Stomach (tissue), 19 donors: ENCODE measurements at places on chromosomes 6 and 20. TPM values are rescaled to one million over a fixed set of nuclear protein-coding genes. Genes with fewer than 3 reads are reported as not detected.

DNA sequence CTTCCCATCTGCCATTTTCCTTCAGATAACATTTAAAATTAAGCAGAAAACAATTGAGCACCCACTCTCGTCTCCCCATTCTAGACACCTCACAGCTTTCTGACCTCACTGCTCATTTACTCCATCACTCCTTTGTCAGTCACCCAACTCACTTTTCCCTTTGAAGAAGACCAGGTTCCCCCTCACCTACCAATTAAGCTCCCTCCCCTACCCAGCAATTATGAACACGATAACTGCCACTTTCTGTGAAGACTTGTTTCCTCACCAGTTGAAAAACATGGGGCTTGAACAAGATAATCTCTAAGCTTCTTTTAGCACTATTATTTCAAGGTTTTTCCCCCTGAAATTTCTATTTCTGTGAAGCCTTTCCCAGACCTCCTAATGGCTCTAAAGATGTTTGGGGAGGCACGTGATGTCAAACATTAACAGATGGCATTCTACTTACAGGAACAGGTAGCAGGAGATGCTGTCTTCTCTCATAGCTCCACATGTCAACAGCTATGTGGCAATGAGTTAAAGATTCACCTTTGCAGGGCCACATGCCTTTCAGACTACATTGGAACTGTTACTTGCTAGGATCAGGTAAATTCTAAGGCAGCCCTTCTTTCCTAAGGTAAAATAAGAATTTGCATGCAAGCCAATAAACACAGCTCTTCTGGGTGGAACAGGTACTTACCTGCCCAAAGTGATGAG lies 24.8 kb upstream of the SLA2 start:
- no peaks in the 10 kb centered on the region for H3K4me1 ChIP-seq
- DNase-seq = no peak
- H3K27me3 ChIP-seq = no peaks in the 10 kb centered on the region
- no peak overlapping the region for H3K4me3 ChIP-seq
- peaks cover 44% of the 10 kb centered on the region for H3K36me3 ChIP-seq
- H3K27ac ChIP-seq = no peak overlapping the region

NKAPL gene
- 0.45 TPM for total RNA-seq

FUT9 gene
- total RNA-seq = 98.0 TPM

IFT52 gene
- total RNA-seq = 0.45 TPM

PMEPA1 gene
- 8.0 TPM for total RNA-seq
